Fibroblast of lung (primary cell): ENCODE measurements at places on chromosomes 3 and 15. TPM values are rescaled to one million over a fixed set of nuclear protein-coding genes. Genes with fewer than 3 reads are reported as not detected.
A peak's percentile ranks its signal among the peaks of the same experiment; 100 is the strongest.

SIDT1 gene
- total RNA-seq, result not detected in 2 replicates

DZIP3 gene
- 19.3 and 26.4 TPM in 2 replicates for total RNA-seq

- no peaks in the 10 kb centered on the region for H3K36me3 ChIP-seq
- H3K27ac ChIP-seq, result no peak overlapping the region
- H3K4me3 ChIP-seq, result no peak overlapping the region
- no peaks in the 10 kb centered on the region for H3K27me3 ChIP-seq
- no peaks in the 10 kb centered on the region for H3K4me1 ChIP-seq
These were observed 1020.5 kb downstream of the OTOL1 start for GRCh38 chr3:162517110-162517509.

DNA sequence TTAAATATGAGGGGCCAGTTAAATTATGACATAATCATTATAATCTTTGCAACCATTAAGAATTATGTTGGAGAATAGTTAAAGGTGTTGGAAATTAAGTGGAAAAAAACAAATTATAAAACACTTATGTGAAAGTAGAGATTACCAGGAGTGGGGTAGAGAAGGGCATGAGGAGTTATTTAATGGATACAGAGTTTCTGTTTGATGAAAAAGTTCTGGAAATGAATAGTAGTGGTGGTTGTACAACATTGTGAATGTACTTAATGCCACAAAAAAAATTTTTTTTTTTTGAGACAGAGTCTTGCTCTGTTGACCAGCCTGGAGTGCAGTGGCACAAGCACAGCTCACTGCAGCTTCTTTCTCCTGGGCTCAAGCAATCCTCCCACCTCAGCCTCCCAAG is 25.1 kb upstream of the TNIK start:
- H3K27ac ChIP-seq, result no peak overlapping the region
- H3K4me3 ChIP-seq, result no peak overlapping the region
- no peak for DNase-seq
- no peaks in the 10 kb centered on the region for H3K27me3 ChIP-seq
- no peaks in the 10 kb centered on the region for H3K4me1 ChIP-seq

- H3K4me1 ChIP-seq, result peaks cover 3% of the 10 kb centered on the region
- H3K27ac ChIP-seq, result no peak overlapping the region
- H3K27me3 ChIP-seq, result no peaks in the 10 kb centered on the region
- no peak overlapping the region for H3K4me3 ChIP-seq
These were observed 4.3 kb downstream of the PPIB start for GRCh38 chr15:64158363-64159134.

- H3K36me3 ChIP-seq, result no peaks in the 10 kb centered on the region
- DNase-seq, result no peak
These were observed 356.9 kb downstream of the SV2B start for GRCh38 chr15:91456921-91457320.

GRCh38 chr15:41438206-41438605 is 21.3 kb downstream of the RTF1 start:
- no peak overlapping the region for H3K27ac ChIP-seq
- H3K4me1 ChIP-seq, result no peaks in the 10 kb centered on the region
- H3K36me3 ChIP-seq, result no peaks in the 10 kb centered on the region
- no peak overlapping the region for H3K4me3 ChIP-seq
- peak; percentile 56 for DNase-seq

- H3K36me3 ChIP-seq, result no peaks in the 10 kb centered on the region
- no peak overlapping the region for H3K4me3 ChIP-seq
- H3K27me3 ChIP-seq, result no peaks in the 10 kb centered on the region
- H3K27ac ChIP-seq, result no peak overlapping the region
These were observed 267.6 kb upstream of the TBC1D5 start for GRCh38 chr3:18010001-18010400.

- no peaks in the 10 kb centered on the region for H3K27me3 ChIP-seq
- no peak overlapping the region for H3K27ac ChIP-seq
- no peak overlapping the region for H3K4me3 ChIP-seq
- DNase-seq, result no peak
- H3K4me1 ChIP-seq, result no peaks in the 10 kb centered on the region
- H3K36me3 ChIP-seq, result no peaks in the 10 kb centered on the region
These were observed 155.2 kb downstream of the DNAJB8 start for GRCh38 chr3:128311441-128311844.

- DNase-seq, result peak; percentile 35
- no peak within 1 kb of the TSS for H3K27ac ChIP-seq
- no peaks in the 10 kb centered on the region for H3K4me1 ChIP-seq
- no peaks in the 10 kb centered on the region for H3K27me3 ChIP-seq
These were observed at the start of gene MAGEL2 for GRCh38 chr15:23647421-23648370. Gene MAGEL2 (minus strand): TSS chr15:23647867. CDS start chr15:23647742, 125 bp downstream.

GRCh38 chr3:25437953-25438352 is 9.9 kb downstream of the RARB start:
- no peak overlapping the region for H3K27ac ChIP-seq
- DNase-seq, result no peak

GRCh38 chr15:38610748-38611147 is 46.1 kb upstream of the RASGRP1 start:
- no peaks in the 10 kb centered on the region for H3K4me1 ChIP-seq
- H3K36me3 ChIP-seq, result no peaks in the 10 kb centered on the region
- no peak overlapping the region for H3K27ac ChIP-seq

DNA sequence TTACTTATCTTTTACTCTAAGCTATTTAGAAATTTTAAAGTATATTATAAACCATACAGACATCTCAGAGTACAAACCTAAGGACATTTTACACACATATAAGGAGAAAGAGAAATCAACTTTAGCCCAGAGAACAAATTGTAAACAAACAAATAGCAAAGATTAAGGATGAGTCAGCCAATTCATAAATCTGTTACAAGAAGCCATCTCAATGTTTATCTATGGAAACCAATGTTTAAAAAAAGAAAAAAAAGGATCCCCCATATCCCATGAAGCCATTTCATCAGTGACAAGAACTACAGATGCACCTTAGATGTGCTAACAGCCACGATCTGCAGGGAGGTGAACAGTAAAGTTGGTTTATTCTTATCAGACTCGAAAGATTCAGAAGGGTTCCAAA is 437.1 kb downstream of the SHQ1 start:
- H3K4me3 ChIP-seq, result no peak overlapping the region
- H3K27ac ChIP-seq, result no peak overlapping the region
- H3K36me3 ChIP-seq, result no peaks in the 10 kb centered on the region
- H3K27me3 ChIP-seq, result no peaks in the 10 kb centered on the region
- no peaks in the 10 kb centered on the region for H3K4me1 ChIP-seq

WDR5B gene
- 5.4 and 6.6 TPM in 2 replicates for total RNA-seq

DNA sequence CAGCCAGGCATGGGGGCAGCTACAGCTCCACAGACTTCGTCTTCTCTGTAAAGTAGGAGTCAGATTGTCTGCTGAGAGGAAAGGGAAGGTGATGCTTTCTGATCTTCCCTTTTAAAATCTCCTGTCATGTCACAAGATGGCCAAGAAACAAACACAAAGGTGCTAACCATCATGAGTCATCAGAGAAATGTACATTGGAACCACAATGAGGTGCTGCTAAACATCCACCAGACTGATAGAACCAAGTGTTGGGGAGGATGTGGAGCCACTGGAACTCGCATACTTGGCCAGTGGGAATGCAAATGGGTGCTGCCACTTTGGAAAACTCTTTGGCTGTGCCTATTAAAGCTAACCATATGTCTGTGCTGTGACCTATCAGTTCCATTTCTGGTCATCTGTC is 268.8 kb downstream of the SLCO3A1 start:
- no peak overlapping the region for H3K27ac ChIP-seq
- no peak for DNase-seq
- no peaks in the 10 kb centered on the region for H3K4me1 ChIP-seq
- no peaks in the 10 kb centered on the region for H3K27me3 ChIP-seq
- H3K4me3 ChIP-seq, result no peak overlapping the region

- DNase-seq, result no peak
- H3K27ac ChIP-seq, result no peak overlapping the region
- no peaks in the 10 kb centered on the region for H3K4me1 ChIP-seq
- no peaks in the 10 kb centered on the region for H3K36me3 ChIP-seq
These were observed 29.3 kb downstream of the RIOX2 start for GRCh38 chr3:97942801-97943546.

GRCh38 chr15:101068961-101069653 is 149.9 kb downstream of the LRRK1 start:
- H3K4me3 ChIP-seq, result no peak overlapping the region
- H3K27me3 ChIP-seq, result no peaks in the 10 kb centered on the region
- peaks cover 6% of the 10 kb centered on the region for H3K36me3 ChIP-seq
- peak; percentile 90 for DNase-seq
- H3K27ac ChIP-seq, result peak overlapping the region; percentile 91

DNA sequence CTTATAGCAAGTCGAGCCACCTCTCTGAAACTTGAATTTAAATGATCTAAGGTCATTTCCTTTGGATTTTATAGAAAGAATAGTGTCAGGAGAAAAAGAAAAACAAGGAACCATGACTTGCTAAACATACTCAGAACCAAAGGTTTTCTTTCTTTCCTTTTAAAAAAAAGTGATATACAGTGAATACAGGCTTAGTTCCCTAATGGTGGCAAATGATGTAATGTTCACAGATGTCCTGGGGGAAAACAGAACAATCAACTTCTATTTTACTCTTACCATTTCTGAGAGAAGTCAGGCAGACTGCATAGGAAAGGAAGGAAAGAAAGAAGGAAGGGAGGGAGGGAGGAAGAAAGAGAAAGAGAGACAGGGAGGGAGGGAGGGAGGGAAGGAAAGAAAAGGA is 56.5 kb downstream of the ST6GAL1 start:
- no peaks in the 10 kb centered on the region for H3K36me3 ChIP-seq
- H3K27ac ChIP-seq, result no peak overlapping the region
- no peaks in the 10 kb centered on the region for H3K4me1 ChIP-seq

SNX4 gene
- total RNA-seq, result 23.8 and 28.8 TPM in 2 replicates

DNA sequence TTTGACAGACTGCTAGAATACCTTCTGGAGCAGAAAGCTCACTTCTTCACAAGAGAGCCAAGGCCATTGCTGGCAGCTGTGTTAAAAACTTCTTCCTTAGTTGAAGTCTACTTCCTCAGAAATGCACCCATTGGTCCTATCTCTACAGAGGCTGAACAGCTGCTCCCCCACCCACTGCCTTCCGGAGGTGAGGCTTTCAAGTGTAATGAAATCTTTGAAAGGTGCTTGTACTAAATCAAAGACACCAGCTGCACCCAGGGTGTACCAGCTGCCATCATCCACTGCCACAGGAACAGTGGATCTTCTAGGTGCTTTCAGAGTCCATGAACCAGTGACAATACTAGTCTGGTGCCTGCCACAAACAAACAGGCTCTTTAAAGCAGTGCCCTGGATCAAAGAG is 26.4 kb upstream of the HERC1 start:
- no peaks in the 10 kb centered on the region for H3K36me3 ChIP-seq
- no peak for DNase-seq
- H3K4me1 ChIP-seq, result no peaks in the 10 kb centered on the region
- H3K27me3 ChIP-seq, result peaks cover 8% of the 10 kb centered on the region

GRCh38 chr3:99286266-99286845 is 352.0 kb upstream of the COL8A1 start:
- DNase-seq, result no peak
- no peak overlapping the region for H3K27ac ChIP-seq
- H3K36me3 ChIP-seq, result no peaks in the 10 kb centered on the region
- H3K4me1 ChIP-seq, result no peaks in the 10 kb centered on the region

GRCh38 chr15:61421938-61422337 is 192.8 kb upstream of the RORA start:
- no peaks in the 10 kb centered on the region for H3K27me3 ChIP-seq
- H3K4me3 ChIP-seq, result no peak overlapping the region
- H3K4me1 ChIP-seq, result no peaks in the 10 kb centered on the region
- no peak overlapping the region for H3K27ac ChIP-seq
- H3K36me3 ChIP-seq, result no peaks in the 10 kb centered on the region

GRCh38 chr3:115381573-115381912 is 234.5 kb upstream of the ZBTB20 start:
- peak; percentile 7 for DNase-seq
- H3K27me3 ChIP-seq, result no peaks in the 10 kb centered on the region
- no peaks in the 10 kb centered on the region for H3K4me1 ChIP-seq
- H3K36me3 ChIP-seq, result no peaks in the 10 kb centered on the region
- no peak overlapping the region for H3K27ac ChIP-seq

ECE2 gene
- total RNA-seq, result not detected in 2 replicates

GRCh38 chr3:60948488-60948887 is 302.8 kb downstream of the FHIT start:
- no peaks in the 10 kb centered on the region for H3K27me3 ChIP-seq
- H3K36me3 ChIP-seq, result no peaks in the 10 kb centered on the region
- no peak overlapping the region for H3K4me3 ChIP-seq
- H3K4me1 ChIP-seq, result no peaks in the 10 kb centered on the region

ZPLD1 gene
- 0.17 TPM in 1 of 2 replicates, not detected in the other for total RNA-seq

GOLGA8S gene
- under 0.01 TPM in 1 of 2 replicates, not detected in the other for total RNA-seq

ROPN1B gene
- not detected in 2 replicates for total RNA-seq

- no peaks in the 10 kb centered on the region for H3K36me3 ChIP-seq
- no peak overlapping the region for H3K4me3 ChIP-seq
- no peak for DNase-seq
- H3K27ac ChIP-seq, result no peak overlapping the region
- peaks cover 7% of the 10 kb centered on the region for H3K27me3 ChIP-seq
- H3K4me1 ChIP-seq, result no peaks in the 10 kb centered on the region
These were observed 3.6 kb upstream of the RBPMS2 start for GRCh38 chr15:64779024-64779423.

DNA sequence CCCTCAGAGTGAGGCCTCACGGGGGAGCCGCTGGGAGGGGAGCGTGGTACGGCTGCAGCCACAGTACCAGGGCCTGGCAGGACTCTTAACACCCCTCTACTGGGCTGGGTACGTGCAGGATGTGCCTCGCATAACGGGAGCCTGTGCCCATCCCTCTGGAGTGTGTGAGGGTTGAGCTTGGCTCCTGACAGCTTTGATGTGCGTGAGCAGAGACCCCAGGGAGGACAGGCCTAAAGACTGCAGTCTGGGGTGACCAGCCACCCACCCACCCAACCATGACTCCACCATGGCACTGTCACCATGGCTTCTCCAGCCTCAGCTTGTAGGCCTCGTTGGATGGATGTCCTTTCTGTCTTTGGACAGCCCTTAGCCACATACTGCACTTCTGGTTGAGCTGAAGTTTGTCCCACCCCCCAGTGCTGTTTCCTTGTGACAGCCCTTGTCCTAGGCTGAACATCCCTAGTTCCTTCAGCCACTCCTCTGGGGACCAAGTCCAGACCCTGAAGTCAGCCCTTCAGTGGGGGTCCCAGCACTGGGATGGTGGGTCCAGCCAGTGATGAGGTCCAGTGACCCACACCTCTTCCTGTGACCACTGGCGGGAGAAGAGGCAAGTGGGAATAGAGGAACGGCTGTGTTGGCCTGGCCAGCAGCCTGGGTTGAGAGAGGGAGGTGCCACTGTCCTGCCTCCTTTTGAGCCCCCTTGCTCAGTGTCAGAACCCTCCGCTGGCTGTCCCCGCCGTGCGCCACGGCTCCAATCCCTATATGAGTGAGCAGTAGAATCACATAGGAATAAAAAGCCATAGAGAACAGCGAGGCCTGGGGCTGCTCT is 6.1 kb downstream of the GLYCTK start:
- no peak overlapping the region for H3K27ac ChIP-seq
- no peak overlapping the region for H3K4me3 ChIP-seq
- H3K36me3 ChIP-seq, result peaks cover 13% of the 10 kb centered on the region
- no peak for DNase-seq

DNA sequence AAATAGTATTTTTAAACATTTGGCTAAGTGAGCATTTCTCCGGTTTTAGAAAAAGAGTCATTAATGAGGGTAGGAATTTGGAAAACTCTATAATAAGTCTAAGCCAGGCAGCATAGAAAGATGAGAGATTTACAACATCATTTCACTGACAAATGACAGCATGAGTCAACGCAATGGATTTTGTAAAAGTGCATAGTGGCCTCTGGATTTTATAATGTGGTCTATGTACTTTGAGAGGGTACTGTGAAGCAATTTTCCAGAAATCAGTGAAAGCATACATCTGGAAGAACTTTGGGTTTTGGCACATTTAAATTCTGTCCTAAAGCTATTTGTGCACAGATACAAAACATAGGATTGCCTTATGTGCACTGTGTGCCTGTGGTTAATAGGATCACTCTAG is 130.8 kb upstream of the CCNL1 start:
- H3K27me3 ChIP-seq, result no peaks in the 10 kb centered on the region
- no peaks in the 10 kb centered on the region for H3K36me3 ChIP-seq
- peak; percentile 80 for DNase-seq
- H3K27ac ChIP-seq, result no peak overlapping the region

EXD1 gene
- 0.17 TPM in 1 of 2 replicates, not detected in the other for total RNA-seq
